ENCODE measurements at places on chromosomes 2 and 18.

- DNase-seq: no peak
Observed at GRCh38 chr2:232400256-232401015, 6.2 kb upstream of the ALPG start.

DNA sequence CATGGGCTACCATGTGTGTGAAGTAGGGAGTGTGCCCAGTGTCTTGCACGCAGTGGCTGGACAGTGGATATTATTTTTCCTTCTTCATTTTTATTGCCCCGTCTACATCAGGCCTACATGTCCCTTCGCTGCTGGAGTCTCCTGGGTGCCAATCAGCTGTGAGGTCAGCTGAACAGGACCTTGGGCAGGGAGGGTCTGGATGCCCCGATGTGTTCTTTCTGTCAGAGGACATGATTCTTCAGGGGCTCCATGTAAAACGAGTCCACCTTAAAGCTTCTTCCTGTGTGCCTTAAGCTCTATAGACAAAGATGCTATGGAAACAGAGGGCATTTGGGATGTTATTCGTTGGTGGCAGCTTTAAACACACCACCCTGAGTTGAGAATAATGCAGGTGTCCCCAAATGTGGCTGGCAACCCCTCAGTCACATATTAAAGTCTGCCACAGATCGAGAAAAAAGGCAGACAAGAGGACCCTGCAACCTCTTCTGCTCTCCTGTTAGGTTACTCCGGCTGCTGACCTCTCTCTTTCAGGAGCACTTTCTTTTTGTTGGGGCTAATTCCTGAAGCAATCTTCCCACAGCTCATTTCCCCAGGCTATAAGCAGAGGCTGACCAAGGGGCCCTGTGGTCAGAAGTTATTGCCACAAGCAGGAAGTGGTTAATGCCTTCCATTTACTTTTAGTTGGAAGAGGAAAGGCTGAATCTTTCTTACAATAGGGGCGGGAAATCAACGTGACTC, 20.0 kb downstream of the GREB1 start:
- DNase-seq: peak; percentile 45

- no peak for DNase-seq
Observed at GRCh38 chr2:219010162-219010756, 17.0 kb upstream of the CRYBA2 start.

DNA sequence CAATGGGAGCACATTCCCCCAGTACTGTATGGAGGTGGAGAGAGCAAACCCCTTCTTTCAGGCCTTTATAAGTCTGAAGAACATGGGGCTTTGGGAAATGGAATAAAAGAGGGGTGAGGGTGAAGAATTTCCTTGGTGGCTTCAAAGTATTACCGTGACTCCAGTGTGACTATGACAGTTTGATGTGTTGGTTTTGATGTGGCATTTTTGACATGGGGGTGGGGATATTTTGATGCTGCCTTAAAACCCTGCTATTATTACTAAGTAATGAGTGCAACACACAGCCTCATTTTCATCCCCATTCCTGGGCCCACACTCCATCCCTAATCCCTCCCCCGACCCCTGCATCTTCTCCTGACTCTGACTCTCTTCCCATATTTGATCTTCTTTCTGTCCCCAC, 23.6 kb downstream of the QPCT start:
- no peak for DNase-seq
